Kidney epithelial cell (primary cell): ENCODE measurements at places on chromosomes 16 and 17. TPM values are rescaled to one million over a fixed set of nuclear protein-coding genes. Genes with fewer than 3 reads are reported as not detected.

PNPO gene
- 39.7 and 43.5 TPM in 2 replicates for total RNA-seq

DNA sequence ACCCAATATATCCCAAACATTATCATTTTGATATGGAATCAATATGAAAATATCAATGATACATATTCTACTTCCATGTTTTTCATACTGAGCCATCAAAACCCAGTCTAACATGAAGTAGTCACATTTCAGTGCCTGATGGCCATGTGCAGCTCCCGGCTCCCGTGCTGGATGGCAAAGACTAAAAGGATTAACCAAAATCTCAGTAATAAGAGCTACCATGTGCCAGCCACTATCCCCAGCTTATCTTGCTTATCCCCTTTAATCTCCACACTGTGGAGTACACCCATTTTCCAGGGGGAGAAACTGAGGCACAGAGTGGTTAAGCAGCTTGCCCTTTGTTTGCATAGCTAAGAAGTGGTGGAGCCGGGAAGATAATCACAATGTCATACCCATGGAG is 9.2 kb downstream of the CD300LG start:
- no peak for DNase-seq

DNA sequence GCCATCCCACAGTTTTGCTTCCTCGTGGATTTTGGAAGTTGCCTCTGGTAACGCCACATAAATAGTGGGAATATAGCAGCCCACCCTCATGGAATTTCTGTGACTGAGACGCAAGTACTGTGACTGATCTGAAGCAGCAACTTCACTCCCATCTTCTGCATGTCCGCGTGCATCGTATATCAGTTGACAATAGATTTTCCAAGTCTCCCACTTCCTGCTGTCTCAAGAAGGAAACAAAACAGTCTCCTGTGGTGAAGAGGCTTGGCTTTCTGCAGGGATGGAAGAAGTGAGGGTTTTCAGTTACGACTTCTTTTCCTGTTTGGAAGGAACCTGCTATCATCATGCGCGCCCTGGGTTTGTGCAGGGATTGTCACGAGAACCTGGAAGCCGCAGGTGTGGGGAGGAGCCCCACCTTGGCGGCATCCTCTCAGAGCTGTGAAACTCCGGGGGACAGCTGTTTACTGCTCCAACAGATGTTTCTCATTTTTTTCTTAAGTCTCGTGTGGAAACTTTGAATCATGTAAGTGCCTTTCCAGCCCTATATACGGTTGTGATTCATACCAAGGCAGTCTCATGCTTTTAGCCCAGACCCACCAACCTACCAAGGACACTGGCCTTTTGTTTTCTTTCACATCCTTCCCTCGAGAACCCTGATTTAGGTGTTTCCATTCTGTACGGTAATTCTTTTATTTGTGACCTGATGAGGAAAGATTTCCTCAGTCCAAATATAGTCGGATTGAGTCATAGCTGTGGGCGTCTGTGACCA is 57.5 kb downstream of the WIPI1 start:
- DNase-seq: no peak

DNA sequence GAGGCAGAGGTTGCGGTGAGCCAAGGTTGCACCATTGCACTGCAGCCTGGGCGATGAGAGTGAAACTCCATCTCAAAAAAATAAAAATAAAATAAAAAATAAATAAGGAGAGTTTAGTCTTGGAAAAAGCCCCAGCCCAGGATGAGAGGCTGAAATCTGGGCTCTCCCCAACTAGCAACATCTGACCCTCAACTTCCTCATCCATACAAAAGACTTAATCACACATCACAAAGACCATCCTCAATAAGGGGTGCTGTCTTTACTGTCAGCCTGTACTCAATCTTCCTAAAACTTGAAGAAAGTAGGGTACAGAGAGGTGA is 11.4 kb upstream of the SLC4A1 start:
- no peak for DNase-seq

DNA sequence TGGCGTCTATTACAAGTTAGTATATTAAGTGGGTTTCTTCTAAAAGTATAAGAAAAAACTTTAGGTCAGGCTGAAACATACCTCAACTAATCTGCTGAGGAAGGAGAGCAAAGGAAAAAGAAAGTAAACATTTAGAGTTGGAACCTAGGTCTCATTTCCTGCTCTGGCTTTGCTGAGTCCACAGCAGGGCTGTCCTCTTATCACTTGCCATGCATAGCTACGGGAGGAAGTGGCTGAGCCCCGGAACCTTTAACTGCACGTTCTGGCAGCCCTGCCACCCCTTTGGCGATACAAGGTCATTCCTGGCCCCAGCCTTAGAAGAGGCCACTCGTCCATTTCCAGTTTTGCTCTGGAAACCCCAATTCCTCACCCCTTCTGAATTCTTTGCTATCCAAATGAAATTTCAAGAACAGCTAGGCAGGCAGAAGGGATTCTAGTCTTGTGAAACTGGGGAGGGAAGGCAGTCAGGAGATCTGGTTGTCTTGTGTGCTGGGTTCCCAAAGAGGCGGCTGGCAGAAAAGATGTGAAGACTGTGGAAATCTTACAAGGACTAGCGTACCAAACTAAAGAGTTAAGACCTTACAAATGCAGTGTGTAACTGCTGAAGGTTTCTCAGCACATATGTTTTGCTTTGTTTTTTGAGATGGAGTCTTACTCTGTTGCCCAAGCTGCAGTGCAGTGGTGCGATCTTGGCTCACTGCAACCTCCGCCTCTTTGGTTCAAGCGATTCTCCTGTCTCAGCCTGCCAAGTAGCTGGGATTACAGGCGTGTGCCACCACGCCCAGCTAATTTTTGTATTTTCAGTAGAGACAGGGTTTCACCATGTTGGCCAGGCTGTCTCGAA is 19.1 kb downstream of the WIPI1 start:
- no peak for DNase-seq

DNA sequence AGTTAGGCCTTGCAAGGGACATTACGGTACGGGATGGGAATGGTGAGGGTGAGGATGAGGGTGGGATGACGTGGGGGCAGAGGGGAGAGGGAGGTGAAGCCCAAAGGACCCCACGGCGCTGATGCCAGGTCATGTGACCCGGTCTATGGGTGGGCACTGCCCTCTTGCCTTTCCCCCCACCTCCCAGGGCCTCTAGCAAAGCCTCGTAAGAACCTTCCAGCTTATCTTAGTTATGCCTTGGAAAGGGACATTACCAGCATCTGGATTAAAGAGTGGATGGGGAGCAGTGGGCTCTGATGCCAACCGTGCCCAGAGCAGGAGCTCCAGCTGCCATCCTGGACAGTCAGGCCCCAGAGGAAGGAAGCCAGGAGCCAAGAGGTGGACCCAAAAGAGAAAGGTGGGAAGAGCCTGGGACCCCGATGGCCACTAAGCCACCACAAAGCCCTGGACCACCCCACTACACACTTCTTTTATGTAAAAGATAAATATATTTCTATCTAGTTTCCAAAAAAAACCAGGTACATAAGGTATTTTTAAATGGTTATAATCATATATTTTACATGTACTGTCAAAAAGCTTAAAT is 40.9 kb downstream of the TK2 start:
- DNase-seq: no peak

GRCh38 chr17:12463102-12463501 is 202.6 kb upstream of the MYOCD start:
- DNase-seq: no peak

- DNase-seq: no peak
Measured at GRCh38 chr17:40696651-40697072, 6.9 kb downstream of the KRT24 start.

- DNase-seq: no peak
Measured at GRCh38 chr17:70702683-70703255, 533.4 kb downstream of the KCNJ2 start.

ARMC7 gene
- 7.9 and 8.0 TPM in 2 replicates for total RNA-seq

ATP2A3 gene
- 11.1 and 13.3 TPM in 2 replicates for total RNA-seq

- no peak for DNase-seq
Measured at GRCh38 chr16:85998868-85999729, 100.1 kb downstream of the IRF8 start.

RAB40C gene
- total RNA-seq: 16.5 and 26.9 TPM in 2 replicates

CALB2 gene
- 5.0 and 6.2 TPM in 2 replicates for total RNA-seq

KRT12 gene
- total RNA-seq: not detected in 2 replicates

GRCh38 chr17:79820959-79821330 is 18.3 kb downstream of the CBX4 start:
- DNase-seq: no peak

HOXB4 gene
- 3.6 and 4.4 TPM in 2 replicates for total RNA-seq

- no peak for DNase-seq
Measured at GRCh38 chr17:13917634-13918033, 151.7 kb upstream of the COX10 start.

SAMD14 gene
- total RNA-seq: 13.3 and 14.7 TPM in 2 replicates

SLC5A10 gene
- total RNA-seq: not detected in 2 replicates

DNA sequence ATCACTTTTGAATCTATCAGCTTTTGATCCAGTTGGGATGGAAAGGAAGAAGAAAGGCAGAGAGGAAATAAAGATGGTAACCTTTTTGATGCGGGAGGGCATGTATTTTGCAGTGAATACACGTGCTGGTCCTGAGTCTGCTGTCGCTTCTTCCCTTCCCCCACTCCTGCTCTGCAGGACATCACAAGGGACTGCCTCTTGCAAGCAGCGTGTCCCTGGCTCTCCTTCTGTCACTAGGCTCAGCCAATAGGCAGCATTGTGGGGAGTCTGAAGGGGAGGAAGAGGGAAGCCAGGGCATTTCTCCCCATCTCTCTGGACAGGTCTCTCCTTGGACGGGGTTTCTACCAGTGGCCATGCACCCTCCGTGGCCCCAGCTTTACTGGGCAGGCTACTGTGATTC is 15.7 kb upstream of the WFDC1 start:
- DNase-seq: no peak

KRTAP4-1 gene
- not detected in 2 replicates for total RNA-seq

ZG16B gene
- 1.1 and 2.8 TPM in 2 replicates for total RNA-seq

ZNF624 gene
- total RNA-seq: 8.7 and 11.0 TPM in 2 replicates

FBXO39 gene
- 0.14 TPM in 1 of 2 replicates, not detected in the other for total RNA-seq

GRCh38 chr17:72056727-72057290 is 64.0 kb upstream of the SOX9 start:
- DNase-seq: no peak

DNA sequence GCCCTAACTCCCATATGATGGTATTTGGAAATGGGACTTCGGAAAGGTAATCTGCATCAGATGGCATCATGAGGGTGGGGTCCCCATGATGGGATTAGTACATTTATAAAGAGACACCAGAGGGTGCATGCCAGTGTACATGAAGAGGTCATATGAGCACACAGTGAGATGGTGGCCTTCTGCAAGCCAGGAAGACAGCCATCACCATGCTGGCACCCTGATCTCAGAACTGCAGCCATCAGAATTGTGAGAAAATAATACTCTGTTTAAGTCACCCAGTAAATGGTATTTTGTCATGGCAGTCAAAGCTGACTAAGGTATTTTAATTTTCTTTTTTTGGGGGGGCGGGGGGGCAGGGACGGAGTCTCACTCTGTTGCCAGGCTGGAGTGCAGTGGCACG is 47.1 kb upstream of the ABCA10 start:
- no peak for DNase-seq

DNA sequence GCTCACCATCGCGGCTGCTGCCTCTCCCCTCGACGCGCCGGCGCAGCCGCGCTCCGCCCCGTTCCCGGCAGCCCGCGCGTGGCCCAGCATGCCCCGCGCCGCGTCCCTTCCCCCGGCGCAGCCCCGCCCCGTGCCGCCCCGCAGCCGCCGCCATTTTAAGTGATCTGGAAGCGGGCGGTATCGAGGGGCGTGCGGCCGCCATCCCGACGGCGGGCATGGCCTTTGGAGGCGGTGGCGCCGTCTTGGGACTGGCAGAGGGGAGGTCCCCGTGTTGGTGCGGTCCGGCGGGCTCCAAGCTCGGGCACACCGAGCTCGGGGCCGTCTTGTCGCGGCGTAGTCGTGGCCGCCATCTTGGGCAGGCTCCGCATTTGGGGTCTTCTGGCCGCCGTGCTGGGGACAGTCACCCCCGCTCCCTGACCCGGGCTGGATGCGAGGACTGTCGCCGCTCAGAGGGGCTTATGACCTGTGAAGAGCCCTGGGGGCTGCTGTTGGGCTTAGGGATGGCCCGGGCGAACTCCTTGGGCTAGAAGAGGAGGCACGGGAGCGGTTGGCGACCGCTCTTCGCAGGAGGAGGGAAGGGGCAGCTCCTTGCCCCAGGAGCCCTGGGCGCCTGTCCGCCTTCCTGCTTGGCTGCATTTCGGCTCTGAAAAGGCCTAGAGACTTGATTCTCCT is at the start of gene ELOB:
TSS of gene ELOB (minus strand) at position 50 of the 672 bp plus-strand sequence. CDS start at position 9, 41 bp downstream.
- no peak for DNase-seq

- no peak for DNase-seq
Measured at GRCh38 chr17:50690887-50691549, 16.7 kb downstream of the ANKRD40 start.
